ENCODE measurements at places on chromosomes 1 and 21.
A peak's percentile ranks its signal among the peaks of the same experiment; 100 is the strongest.

- DNase-seq, result no peak
Observed at GRCh38 chr1:95002164-95002539, 70.6 kb downstream of the ALG14 start.

- no peak for DNase-seq
Observed at GRCh38 chr1:165787741-165788140, 19.1 kb upstream of the TMCO1 start.

GRCh38 chr1:119326251-119326650, 42.3 kb upstream of the HAO2 start:
- no peak for DNase-seq

DNA sequence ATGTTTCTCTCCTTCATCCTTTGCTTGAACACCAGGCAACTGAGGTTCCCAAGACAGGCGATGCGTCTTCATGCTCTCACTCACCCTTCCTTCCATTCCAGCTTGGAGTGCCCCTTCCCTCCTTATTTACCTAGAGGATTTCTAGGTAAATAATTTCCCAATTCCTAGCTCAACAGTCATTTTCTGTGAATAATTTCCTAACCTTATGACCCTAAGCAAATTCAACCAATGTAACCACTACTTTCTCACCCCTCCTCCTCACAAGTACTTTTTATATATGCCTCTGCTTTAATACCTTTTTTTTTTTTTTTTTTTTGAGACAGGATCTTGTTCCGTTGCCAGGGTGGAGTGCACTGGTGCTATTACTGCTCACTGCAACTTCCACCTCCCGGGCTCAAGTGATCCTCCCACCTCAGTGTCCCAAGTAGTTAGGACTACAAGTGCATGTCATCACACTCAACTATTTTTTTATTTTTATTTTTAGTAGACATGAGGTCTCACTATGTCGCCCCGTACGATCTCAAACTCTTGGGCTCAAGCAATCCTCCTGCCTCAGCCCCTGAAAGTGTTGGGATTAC, 86.7 kb downstream of the USP24 start:
- no peak for DNase-seq

GRCh38 chr1:223670458-223671159, 5.1 kb upstream of the CAPN8 start:
- DNase-seq, result peak; percentile 60

- DNase-seq, result no peak
Observed at GRCh38 chr1:210490781-210491180, 162.1 kb downstream of the HHAT start.

- DNase-seq, result peak; percentile 83
Observed at GRCh38 chr1:24108334-24109165, 3.4 kb downstream of the MYOM3 start.

GRCh38 chr1:160664573-160665051, 17.8 kb upstream of the SLAMF1 start:
- no peak for DNase-seq

All from dermis blood vessel endothelial cell (primary cell).